Activated naive CD8-positive, alpha-beta T cell treated with anti-CD3 and anti-CD28 coated beads for 36 hours (primary cell): ENCODE measurements at places on chromosomes 13 and 19. TPM values are rescaled to one million over a fixed set of nuclear protein-coding genes. Genes with fewer than 3 reads are reported as not detected.

- H3K27me3 ChIP-seq: no peaks in the 10 kb centered on the region
- H3K4me3 ChIP-seq: peak overlapping the region; percentile 83
- peaks cover 23% of the 10 kb centered on the region for H3K36me3 ChIP-seq
- peak; percentile 61 for DNase-seq
- H3K27ac ChIP-seq: peak overlapping the region; percentile 80
Measured at GRCh38 chr19:10086591-10087192, 575 bp downstream of the SHFL start.

Gene PROSER3
- 29.9 TPM for total RNA-seq

- peak; percentile 89 for DNase-seq
- peaks cover 30% of the 10 kb centered on the region for H3K4me1 ChIP-seq
- no peak overlapping the region for H3K4me3 ChIP-seq
- H3K27ac ChIP-seq: peak overlapping the region; percentile 16
- H3K27me3 ChIP-seq: peaks cover 42% of the 10 kb centered on the region
Measured at GRCh38 chr19:48398375-48399235, 5.1 kb downstream of the GRIN2D start.

DNA sequence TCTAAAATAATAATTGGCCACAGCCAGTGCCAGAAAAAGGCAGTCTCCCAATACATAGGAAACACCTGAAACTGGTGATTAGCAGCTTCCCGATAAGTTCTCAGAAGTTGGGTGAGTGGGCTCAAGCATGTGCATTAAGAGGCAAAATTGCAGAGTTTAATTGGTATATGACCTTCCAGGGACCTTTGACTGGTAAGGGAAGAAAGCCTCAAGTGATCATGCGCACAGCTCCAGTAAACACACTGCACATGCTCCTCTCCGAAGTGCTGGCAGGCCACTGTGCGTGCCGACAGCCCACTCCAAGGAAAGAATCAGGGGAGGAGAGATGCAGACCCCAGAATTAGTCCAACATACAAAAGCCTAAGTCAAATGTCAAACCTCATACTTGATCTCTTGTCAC, 18.9 kb upstream of the CEACAM8 start:
- H3K27me3 ChIP-seq: peaks cover 22% of the 10 kb centered on the region
- no peak overlapping the region for H3K27ac ChIP-seq
- no peak for DNase-seq
- no peaks in the 10 kb centered on the region for H3K36me3 ChIP-seq

GRCh38 chr13:42398533-42398932, 126.6 kb downstream of the AKAP11 start:
- peaks cover 55% of the 10 kb centered on the region for H3K36me3 ChIP-seq
- peak overlapping the region; percentile 98 for H3K27ac ChIP-seq
- no peaks in the 10 kb centered on the region for H3K27me3 ChIP-seq
- H3K4me1 ChIP-seq: peaks cover 72% of the 10 kb centered on the region
- no peak for DNase-seq

DNA sequence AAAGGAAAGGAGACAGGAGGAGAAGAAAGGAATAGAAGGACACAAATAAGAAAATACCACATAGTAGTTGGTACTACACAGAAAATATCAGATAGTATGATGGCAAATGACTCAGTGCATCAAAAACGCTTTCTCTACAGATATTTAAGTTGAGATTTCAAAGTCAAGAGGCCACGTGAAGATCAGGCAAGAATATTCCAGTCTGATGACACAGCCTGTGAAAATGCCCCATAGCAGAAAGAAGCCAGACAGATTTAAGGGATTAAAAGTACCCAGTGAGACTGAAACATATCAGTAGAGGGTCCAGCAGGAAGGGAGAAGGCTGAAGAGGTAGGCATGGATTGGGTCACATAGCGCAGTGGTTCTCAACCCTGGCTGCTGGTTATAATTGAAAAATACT, 113.7 kb downstream of the VWA8 start:
- H3K36me3 ChIP-seq: peaks cover 46% of the 10 kb centered on the region
- no peak overlapping the region for H3K4me3 ChIP-seq
- H3K27me3 ChIP-seq: no peaks in the 10 kb centered on the region
- no peak for DNase-seq
- H3K27ac ChIP-seq: no peak overlapping the region
- H3K4me1 ChIP-seq: no peaks in the 10 kb centered on the region

- no peaks in the 10 kb centered on the region for H3K27me3 ChIP-seq
- DNase-seq: no peak
- H3K36me3 ChIP-seq: no peaks in the 10 kb centered on the region
- H3K4me3 ChIP-seq: no peak overlapping the region
- no peaks in the 10 kb centered on the region for H3K4me1 ChIP-seq
- no peak overlapping the region for H3K27ac ChIP-seq
Measured at GRCh38 chr19:29111576-29111975, 101.4 kb downstream of the UQCRFS1 start.

DNA sequence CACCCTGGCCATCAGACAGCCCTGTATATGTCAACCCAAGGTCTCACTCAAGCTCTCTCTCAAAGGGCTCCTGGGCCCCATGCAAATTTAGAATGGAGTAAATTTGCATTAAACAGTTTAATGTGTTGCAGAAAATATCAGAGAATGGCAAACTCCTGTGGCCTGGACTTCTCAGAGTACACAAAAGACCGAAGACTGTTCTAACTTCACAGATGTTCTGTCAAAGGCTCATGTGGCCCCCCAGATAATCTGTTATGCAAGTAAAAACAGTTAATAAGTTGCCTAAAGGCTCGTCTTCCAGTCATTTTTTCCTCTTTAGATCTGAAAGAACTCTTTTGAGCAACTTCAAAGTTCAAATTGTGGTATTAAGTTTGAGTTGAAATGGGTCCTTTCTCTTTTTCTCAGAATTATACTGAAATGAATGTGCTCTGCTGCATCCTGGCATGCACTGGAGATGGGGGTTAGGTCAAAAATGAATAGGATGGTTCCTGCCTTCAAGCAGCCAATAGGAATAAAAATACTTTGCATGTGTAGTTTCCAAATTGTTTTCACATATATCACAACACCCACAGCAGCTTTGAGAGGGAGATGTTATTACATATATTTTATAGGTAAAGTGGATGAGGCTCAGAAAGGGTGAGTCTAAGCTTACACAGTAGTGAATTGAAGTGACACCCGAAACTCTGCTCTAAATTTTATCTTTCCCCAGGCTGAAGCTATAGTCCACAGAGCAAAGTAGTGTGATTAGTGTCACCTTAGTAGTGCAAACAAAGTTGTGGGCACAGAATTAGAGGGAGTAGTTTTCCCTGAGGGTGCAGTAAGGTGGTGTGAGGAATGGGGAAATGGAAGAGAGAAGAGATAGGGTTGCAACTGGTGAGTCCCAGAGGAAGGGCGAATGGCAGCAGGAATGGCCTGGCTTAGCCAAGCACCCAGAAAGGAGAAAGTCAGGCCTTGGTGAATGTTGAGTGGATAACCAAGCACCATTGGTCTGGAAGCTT, 205.0 kb upstream of the RFC3 start:
- H3K27me3 ChIP-seq: peaks cover 27% of the 10 kb centered on the region
- H3K27ac ChIP-seq: peak overlapping the region; percentile 93
- peaks cover 30% of the 10 kb centered on the region for H3K4me1 ChIP-seq
- H3K4me3 ChIP-seq: no peak overlapping the region

DNA sequence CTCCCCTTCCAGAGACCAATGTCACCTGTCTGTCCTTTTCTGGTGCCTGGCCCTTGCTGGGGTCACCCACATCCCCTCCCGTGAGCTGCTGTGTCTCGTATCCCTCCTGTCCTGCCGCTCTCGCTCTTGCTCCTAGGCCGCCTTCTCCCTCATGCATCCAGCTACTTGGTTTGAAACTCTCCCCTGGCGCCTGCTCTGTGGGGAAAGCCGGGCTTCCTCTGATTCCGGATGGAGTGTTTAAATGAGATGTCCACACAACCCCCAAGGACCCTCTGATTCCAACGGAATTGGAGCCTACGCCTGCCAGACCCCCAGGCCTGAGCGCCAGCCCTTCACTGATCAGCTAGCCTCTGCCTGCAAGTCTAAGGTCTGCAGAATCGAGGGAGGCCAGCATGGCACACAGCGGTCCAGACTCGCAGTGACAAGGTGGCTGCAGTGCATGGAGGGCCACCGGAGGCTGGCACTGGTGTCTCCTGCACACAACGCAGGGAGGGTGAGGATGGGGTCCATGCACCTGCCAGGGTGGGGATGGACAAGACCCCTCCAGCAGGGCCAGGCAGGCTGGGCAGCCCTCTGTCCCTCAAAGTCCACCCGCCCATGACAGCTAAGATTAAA, 47.2 kb downstream of the RFX2 start:
- H3K27ac ChIP-seq: peak overlapping the region; percentile 57
- no peak for DNase-seq
- H3K27me3 ChIP-seq: no peaks in the 10 kb centered on the region
- H3K4me1 ChIP-seq: peaks cover 56% of the 10 kb centered on the region
- H3K4me3 ChIP-seq: peak overlapping the region; percentile 23

- H3K36me3 ChIP-seq: no peaks in the 10 kb centered on the region
- no peak overlapping the region for H3K4me3 ChIP-seq
- H3K27ac ChIP-seq: no peak overlapping the region
Measured at GRCh38 chr13:36355632-36356031, 9.4 kb upstream of the SPART start.

Gene IGFL1
- not detected for total RNA-seq

GRCh38 chr13:80039000-80039399, 301.9 kb downstream of the SPRY2 start:
- H3K27ac ChIP-seq: no peak overlapping the region
- no peaks in the 10 kb centered on the region for H3K27me3 ChIP-seq
- no peak for DNase-seq

DNA sequence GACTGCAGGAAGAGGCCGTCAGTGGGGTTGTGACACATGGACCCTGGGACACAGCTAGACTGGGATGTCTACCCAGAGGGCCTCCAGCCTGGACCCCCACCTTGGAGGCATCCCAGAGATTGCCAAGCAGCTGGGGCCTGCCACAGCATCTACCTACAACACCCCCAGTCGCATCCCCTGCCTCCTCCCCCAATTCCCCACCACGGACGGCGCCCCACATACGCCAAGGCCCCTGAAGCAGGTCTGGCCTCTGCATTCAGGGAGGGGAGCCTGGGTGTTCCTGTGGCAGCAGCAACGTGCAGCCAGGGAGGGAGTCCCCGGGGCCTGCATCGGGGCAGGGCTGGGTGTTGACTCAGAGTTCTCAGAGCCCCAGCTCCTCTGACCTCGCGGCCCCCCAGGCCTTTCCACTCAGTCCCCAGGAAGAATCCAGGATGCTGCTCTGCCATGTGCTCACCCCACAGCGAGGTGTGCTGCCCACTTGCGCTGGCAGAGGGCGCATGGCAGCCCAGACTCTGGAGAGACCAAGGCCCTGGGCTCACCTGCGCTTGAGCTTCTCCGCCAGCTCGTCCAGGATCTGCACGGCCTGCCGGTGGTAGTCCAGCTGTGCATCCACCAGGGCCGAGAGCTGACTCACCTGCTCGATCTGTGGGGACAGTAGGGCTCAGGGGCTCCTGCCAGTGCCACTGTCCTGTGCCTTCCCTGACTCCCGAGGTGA, 19.6 kb downstream of the MPND start:
- H3K27me3 ChIP-seq: no peaks in the 10 kb centered on the region
- DNase-seq: no peak
- no peak overlapping the region for H3K4me3 ChIP-seq
- H3K4me1 ChIP-seq: peaks cover 5% of the 10 kb centered on the region
- no peaks in the 10 kb centered on the region for H3K36me3 ChIP-seq

GRCh38 chr19:10603873-10604459, 16.9 kb upstream of the AP1M2 start:
- peak overlapping the region; percentile 98 for H3K27ac ChIP-seq
- no peaks in the 10 kb centered on the region for H3K27me3 ChIP-seq
- H3K4me1 ChIP-seq: peaks cover 23% of the 10 kb centered on the region
- H3K4me3 ChIP-seq: peak overlapping the region; percentile 96
- peak; percentile 27 for DNase-seq

DNA sequence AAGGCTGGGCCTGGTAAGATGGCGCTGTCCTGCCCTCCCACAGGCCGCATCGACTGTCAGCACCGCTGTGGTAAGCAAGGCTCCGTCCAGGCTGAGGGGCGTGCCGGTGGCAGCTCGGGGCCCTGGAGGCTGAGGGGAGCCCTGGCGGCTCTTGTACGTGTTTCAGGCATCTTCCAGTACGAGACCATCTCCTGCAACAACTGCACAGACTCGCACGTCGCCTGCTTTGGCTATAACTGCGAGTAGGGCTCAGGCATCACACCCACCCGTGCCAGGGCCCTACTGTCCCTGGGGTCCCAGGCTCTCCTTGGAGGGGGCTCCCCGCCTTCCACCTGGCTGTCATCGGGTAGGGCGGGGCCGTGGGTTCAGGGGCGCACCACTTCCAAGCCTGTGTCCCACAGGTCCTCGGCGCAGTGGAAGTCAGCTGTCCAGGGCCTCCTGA, 1.2 kb downstream of the IZUMO4 start:
- peak overlapping the region; percentile 84 for H3K27ac ChIP-seq
- peaks cover 24% of the 10 kb centered on the region for H3K36me3 ChIP-seq
- peaks cover 28% of the 10 kb centered on the region for H3K4me1 ChIP-seq
- no peaks in the 10 kb centered on the region for H3K27me3 ChIP-seq

GRCh38 chr13:67267136-67267535, 37.0 kb upstream of the PCDH9 start:
- no peak overlapping the region for H3K27ac ChIP-seq
- no peaks in the 10 kb centered on the region for H3K4me1 ChIP-seq
- H3K4me3 ChIP-seq: no peak overlapping the region
- H3K27me3 ChIP-seq: peaks cover 8% of the 10 kb centered on the region

DNA sequence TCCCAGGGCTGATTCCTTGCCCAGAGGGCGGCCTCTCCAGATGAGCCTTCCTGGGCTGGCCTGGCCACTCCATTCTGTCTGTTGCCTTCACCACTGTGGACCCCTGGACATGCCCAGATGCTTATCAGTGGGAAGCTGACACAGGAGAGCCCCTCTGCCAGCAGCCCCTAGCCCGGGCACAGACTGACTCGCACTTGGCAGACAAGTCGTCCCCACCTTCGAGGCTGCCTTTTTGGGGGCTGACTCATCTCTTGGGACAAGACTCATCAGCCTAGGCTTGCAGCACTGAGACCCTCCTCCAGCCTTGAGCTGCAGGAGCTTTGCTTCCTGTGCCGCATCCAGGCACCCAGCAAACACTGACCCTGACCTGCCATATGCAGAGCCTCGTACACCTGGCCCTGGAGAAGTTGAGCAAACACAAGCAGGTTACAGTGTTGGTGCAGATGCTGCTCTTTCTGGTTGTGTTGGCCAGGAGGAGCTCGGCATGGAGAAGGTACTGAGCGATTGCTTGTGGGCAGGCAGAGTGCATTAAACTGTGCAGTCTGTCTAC, 8.1 kb downstream of the CHST8 start:
- H3K27me3 ChIP-seq: peaks cover 18% of the 10 kb centered on the region
- H3K4me1 ChIP-seq: no peaks in the 10 kb centered on the region
- H3K27ac ChIP-seq: no peak overlapping the region
- H3K4me3 ChIP-seq: no peak overlapping the region
- H3K36me3 ChIP-seq: no peaks in the 10 kb centered on the region

Gene ZNF560
- 0.60 TPM for total RNA-seq

GRCh38 chr13:33244907-33245287, 40.7 kb downstream of the STARD13 start:
- no peaks in the 10 kb centered on the region for H3K36me3 ChIP-seq
- no peak overlapping the region for H3K4me3 ChIP-seq
- H3K27ac ChIP-seq: no peak overlapping the region
- H3K27me3 ChIP-seq: peaks cover 18% of the 10 kb centered on the region
- H3K4me1 ChIP-seq: no peaks in the 10 kb centered on the region

Gene SYNGR4
- 0.31 TPM for total RNA-seq

GRCh38 chr13:110702591-110703526, 3.1 kb downstream of the CARS2 start:
- DNase-seq: no peak
- H3K36me3 ChIP-seq: peaks cover 28% of the 10 kb centered on the region
- H3K4me3 ChIP-seq: no peak overlapping the region
- no peak overlapping the region for H3K27ac ChIP-seq

Gene PGLYRP1
- not detected for total RNA-seq

Gene SERPINE3
- not detected for total RNA-seq

GRCh38 chr13:105827111-105827809, 708.2 kb downstream of the EFNB2 start:
- H3K4me1 ChIP-seq: no peaks in the 10 kb centered on the region
- no peak overlapping the region for H3K4me3 ChIP-seq
- H3K36me3 ChIP-seq: no peaks in the 10 kb centered on the region
- no peak overlapping the region for H3K27ac ChIP-seq
- no peaks in the 10 kb centered on the region for H3K27me3 ChIP-seq
